ENCODE measurements at places on chromosomes 1 and 21. TPM values are rescaled to one million over a fixed set of nuclear protein-coding genes. Genes with fewer than 3 reads are reported as not detected.

Gene AKR1A1
- total RNA-seq: 116 TPM

Gene ITLN2
- total RNA-seq: not detected

Gene TOR3A
- total RNA-seq: 136 TPM

DNA sequence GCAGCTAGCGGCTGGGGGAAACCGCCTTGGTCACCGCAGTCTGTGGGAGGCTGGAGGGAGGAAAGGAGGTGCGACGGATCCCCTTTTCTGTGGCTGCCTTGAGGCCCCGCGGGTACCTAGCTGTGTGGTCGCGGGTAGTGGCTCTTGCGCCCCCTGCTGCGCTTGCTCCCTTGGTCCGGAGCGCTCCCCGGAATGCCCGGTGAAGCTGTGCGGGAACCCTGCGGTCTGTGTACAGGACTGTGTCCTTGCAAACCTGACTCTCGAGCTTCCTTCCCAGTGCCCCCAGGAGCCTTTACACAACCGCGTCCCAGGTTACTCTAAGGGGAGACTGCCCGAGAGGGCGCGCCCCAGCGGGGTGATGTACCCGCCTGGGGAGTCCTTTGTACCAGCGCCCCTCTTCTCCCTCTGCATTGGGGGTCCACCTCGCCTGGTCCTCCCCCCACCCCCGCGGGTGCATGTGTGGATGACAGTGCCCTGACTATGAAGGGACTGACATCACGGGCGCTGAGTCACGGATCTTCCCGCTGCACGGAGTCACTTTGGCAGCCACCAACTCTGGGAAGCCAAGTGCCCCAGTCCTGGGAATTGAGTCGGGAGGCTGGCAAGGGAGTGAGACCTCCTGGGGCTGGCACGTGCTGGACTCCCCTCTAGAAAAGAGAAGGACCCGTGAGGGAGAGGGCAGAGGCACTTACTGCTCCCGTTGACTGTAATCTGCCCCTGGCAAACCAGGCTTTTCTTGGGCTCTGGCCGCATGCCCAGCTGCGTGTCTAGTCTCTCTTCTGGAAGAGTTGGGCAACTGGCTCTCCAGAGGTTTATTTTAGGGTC, 816 bp downstream of the IL6R start:
- DNase-seq: peak; percentile 16

- DNase-seq: no peak
Measured at GRCh38 chr1:200015811-200016210, 11.7 kb upstream of the NR5A2 start.

DNA sequence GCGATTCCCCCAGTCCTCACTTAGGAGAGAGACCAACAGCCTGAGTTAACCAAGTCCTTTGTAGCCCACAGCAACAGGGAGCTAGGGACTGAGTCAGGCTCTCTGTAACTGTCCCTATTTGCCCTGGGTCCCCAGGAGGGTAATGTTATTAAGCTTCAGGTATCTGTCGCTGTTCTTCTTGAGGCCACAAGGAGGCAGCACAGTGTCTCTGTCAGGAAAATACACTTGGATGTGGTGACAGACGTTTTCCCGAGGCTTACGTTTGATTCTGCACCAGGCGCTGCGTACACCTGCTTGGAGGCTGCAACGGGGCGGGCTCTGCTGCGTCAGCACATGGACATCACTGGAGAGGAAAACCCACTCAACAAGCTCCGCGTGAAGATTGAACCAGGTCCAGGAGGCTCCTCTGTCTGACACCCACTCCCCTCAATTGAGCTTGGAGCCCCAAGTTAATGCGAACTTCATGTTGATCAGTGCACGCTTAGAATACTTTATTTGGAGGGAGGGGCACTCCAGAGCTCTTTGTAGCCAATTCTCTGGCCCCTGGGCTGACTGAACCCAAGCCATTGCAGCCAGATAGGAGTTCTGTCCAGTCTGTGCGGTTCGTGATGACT, 10.7 kb upstream of the ELF3 start:
- DNase-seq: peak; percentile 66

GRCh38 chr1:66437136-66437401, 96.9 kb upstream of the SGIP1 start:
- DNase-seq: no peak

DNA sequence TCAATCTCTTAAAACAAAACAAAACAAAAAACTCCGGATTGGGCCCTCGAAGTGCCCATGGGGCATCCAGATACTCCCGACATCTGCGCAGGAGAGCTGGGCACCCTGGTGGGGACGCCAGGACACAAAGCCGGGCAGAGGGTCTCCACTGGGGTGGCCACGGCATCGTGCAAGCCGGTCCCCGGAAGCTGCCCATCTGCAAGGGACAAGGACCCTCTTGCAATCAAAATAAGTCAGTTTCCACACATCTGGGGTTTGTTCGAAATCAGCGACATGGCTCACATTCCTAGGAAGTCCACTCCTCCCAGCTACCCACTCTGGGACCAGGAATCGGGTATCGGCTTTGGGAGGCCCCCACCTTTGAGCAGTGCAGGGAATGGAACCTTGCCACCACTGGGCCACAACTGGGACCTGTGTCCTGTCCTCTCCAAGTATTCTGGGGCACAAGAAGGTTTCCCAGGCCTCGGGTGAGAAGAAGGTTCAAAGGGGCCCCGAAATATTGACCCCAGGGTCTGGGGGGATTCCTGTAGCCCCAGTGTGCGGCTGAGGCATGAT, 4.6 kb upstream of the PRDM16 start:
- no peak for DNase-seq

GRCh38 chr1:176017722-176018121, 189.4 kb downstream of the COP1 start:
- no peak for DNase-seq

- no peak for DNase-seq
Measured at GRCh38 chr1:37234941-37235418, 200.7 kb upstream of the GRIK3 start.

GRCh38 chr1:208247696-208248095, 3.5 kb upstream of the PLXNA2 start:
- no peak for DNase-seq

GRCh38 chr1:185468626-185469025, 151.6 kb upstream of the IVNS1ABP start:
- DNase-seq: no peak

Measured in G401 (cell line).